M059J (cell line): ENCODE measurements at places on chromosomes 3 and 15.
A peak's percentile ranks its signal among the peaks of the same experiment; 100 is the strongest.

- peak; percentile 66 for DNase-seq
Measured at GRCh38 chr15:22735781-22736180, 50.7 kb upstream of the NIPA1 start.

DNA sequence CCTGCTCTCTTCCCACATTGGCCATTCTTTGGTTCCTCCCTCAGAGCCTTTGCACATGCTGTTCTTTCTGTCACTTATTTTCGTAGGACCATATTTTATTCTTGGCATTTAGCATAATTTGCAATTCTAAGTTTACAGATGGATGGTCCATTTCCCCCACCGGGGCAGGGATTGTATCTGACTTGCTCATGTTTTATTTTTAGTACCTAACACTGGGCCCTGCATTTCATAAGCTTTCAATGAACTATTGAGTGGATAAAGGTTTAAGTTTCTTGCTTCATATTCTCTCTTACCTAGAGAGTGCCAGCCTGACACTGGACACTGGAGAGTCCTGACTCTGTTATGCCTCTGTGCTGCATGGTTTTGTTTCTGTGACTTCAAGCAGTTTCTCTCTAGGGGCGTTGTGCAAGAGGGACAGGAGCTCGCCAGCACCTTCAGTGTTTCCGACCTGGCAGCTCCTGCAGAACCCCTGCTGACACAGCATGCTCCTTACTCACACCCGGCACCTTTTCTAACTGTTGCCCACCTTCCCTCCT, 87.4 kb downstream of the FLNB start:
- DNase-seq, result no peak

- no peak for DNase-seq
Measured at GRCh38 chr3:27105904-27106303, 263.3 kb downstream of the NEK10 start.

DNA sequence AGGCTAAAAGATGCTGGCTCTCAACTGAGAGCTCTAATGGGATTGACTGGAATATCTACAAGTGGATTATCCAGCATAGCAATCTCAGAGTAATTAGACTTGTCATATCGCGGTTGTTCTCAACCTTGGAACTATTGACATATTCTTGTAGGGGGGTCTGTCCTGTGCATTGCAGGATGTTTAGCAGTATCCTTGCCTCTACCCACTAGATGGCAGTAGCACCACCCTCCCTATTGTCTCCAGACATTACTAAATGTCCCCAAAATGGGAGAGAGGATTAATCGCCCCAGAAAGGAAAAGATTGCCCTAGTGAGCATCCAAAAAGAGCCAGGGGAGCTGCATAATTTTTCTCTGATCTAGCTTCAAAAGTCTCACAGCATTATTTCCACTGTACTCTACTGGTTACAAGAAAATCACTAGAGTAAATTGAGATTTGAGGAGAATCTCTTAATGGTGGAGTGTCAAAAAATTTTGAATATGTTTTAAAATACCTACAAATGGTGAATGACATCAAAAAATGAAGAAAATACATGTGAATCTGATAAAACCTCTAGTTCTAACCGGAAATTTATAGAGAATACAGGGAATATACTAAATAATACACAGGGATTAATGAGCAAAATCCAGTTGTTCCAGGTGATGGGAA, 388.2 kb upstream of the AGTR1 start:
- peak; percentile 52 for DNase-seq

DNA sequence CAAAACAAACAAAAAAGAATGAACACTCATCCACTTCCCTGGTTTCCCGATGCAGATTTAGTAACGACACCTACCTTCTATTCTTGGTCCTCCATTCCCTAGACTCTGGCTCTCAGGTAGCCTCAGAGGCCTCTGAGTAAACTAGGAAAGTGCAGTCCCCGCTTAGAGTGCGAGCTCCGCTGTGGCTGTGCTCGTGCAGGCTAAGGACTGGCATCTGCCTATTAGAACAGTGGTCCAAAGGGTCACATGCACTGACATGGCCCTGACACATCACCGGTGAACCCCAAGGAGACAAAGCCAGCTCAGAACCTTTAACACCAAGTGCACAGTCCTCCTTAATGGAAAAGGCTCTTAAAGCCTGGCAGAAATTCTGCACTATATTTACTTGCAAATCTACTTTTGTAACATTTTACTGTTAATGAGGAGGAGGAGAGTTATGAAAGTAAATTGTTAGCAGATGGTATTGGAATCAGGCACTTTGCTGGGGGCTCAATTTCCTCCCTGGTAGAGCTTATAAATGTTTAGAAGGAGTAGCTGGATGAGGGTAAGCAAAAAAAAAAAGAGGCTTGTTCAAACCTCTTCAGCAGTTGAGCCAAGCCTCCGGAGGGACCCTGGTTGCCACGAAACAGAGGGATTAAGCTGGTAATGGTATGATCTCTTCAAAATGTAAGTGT, 31.1 kb downstream of the VGLL4 start:
- DNase-seq, result no peak

GRCh38 chr3:4983739-4984510, 4.7 kb downstream of the BHLHE40 start:
- DNase-seq, result peak; percentile 91

DNA sequence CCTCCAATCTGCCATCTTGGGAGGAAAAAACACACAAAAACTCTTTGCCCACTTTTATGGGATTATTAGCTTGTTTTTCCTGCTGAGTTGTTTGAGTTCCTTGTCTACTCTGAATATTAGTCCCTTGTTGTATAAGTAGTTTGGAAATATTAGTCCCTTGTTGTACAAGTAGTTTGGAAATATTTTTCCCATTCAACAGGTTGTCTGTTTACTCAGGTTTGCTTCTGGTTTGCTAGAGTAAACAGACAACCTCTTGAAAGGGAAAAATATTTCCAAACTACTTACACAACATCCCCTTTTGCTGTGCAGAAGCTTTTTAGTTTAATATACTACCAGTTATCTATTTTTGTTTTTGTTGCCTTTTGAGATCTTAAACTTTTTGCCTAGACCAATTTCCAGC, 193.3 kb upstream of the MANF start:
- no peak for DNase-seq

DNA sequence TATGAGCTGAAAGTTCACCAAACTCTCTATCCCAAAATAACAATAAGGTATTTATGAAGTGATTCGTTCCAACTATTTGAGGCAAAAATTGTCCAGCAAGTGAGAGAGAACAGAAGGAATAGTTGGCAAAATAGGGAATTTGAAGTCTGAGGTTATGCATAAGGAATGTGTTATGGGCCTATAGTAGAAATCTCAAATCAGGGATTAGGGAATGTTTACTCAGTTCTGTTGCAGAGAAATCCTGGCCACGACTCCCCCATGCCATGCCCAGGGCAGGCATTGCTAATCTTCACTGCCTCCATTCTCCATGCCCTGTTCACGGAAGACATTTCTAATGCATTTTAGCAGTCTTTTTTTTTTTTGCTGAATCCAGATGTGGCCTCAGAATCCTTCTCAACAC, 58.6 kb downstream of the FLNB start:
- peak; percentile 54 for DNase-seq

DNA sequence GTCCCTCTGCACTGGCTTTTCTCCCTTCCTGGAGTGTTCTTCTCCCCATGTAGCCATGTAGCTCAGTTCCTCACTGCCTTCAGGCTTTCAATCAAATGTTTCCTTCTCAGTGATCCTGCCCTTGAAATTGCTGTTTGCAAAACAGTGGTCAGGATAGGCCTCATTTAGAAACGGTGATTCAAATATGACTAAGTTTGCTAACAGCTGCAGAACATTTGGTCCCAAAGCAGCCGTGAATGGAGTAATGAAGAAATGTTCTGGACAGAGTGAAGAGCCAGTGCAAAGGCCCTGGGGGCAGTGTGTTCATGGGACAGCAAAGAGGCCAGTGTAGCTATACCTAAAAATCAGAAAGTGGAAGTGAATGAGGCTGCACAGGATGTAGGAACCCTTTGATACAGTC, 223.4 kb downstream of the FEZF2 start:
- peak; percentile 56 for DNase-seq

GRCh38 chr15:81642451-81642990, 268.5 kb upstream of the TMC3 start:
- DNase-seq, result no peak

DNA sequence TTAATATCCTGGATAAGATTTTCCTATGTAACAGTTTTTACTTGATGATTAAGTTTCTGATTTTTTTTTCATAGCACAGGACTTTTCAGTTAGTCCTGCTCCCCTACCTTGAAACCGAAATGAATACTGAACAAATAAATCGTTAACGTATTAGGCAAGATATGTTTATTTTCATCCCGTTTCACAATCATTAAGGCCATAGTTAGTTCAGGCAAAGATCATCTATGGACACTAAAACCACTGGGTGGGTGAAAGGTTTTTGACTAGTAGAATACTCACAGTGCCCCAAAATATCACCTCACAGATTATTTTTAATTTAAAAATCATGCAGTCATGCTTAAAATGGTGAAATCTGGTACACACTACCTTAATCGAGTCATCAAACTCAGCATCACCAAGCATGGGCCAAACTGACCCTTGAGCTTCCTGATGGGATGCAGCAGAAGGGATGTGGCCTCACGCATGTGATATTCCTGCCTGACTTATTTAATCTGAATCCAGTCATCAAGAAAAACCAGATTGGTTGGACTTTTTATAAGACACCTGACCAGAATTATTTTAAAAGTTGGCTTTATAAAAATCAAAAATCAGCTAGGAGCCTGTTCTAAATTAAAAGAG, 365.0 kb downstream of the LPP start:
- no peak for DNase-seq

- peak; percentile 60 for DNase-seq
Measured at GRCh38 chr3:176953106-176954060, 243.9 kb downstream of the TBL1XR1 start.

DNA sequence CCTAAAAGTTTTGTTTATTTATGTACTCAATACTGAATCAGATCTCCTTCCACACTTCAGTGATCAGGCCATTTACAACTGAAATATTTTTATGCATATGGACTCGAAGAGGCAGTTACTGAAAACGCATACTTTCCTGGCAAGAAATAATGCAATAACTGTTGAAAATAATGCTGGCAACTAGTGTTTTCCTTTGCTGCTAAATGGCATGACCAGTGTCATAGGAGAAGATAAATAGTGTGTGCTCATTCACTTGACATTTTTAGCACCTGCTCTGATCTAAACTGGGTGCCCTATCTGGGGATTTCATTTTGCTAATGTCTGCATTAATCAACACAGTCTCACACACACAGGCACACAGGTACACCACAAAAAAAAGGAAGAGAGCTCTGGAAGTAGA, 695.2 kb downstream of the TUSC7 start:
- DNase-seq, result no peak

DNA sequence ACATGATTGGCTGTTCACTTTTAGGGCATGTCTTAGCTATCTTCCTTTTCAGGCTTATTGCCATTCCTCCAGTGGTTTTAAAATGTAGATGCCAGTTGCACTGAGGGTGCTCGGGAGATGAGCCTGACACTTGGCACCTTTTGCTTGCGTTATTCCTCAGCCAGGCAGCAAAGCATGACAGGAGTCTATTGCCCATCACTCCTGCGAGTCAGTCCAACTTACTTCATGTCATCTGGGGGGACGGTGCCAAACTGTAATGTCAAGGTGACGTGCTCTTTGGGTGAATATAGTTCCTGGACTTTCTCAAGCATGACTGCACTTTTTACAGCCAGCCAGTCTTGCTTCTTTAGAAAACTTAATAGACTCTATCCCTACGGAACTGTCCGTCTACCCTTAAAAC, 406.0 kb upstream of the C2CD4B start:
- DNase-seq, result no peak

DNA sequence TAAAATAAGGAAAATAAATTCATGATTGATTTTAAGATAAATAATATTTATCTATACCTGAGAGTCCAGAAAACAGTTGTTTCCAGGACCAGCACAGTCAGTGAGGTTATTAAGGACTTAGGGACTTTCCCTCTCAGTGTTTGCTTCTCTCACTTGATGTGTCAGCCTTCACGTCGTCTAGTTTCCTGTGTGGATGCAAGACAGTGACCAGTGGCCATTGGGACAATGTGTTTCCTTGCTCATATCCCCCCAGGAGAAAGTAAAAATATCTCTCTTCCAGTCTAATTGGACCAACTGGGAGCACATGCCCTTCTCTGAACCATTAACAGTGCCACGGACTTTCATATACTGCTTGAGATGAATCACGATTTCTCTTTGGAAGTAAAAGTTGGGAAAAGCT, 157.8 kb upstream of the CTNNB1 start:
- DNase-seq, result no peak

GRCh38 chr3:54891540-54891897, 36.3 kb downstream of the LRTM1 start:
- peak; percentile 98 for DNase-seq

- no peak for DNase-seq
Measured at GRCh38 chr3:140238646-140239314, 303.8 kb downstream of the CLSTN2 start.

GRCh38 chr15:69926006-69926405, 171.7 kb downstream of the TLE3 start:
- DNase-seq, result peak; percentile 71

DNA sequence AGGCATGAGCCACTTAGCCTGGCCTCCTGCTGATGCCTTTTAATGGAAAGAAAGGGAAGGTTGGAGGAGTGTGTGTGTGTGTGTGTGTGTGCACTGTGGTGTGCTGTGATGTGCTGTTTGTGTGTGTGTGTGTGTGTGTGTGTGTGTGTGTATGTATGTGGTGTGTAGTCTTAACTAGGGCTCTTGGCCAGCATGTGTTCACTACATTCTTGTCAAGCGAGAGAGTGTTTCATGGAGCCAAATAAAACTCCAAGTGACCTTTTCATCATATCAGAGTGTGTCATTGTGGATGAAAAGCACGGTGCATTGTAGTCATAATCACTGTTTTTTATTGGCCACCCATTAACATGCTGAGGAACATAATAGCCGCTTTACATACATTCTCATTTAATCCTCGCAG, 30.8 kb upstream of the BHLHE40 start:
- DNase-seq, result peak; percentile 37

DNA sequence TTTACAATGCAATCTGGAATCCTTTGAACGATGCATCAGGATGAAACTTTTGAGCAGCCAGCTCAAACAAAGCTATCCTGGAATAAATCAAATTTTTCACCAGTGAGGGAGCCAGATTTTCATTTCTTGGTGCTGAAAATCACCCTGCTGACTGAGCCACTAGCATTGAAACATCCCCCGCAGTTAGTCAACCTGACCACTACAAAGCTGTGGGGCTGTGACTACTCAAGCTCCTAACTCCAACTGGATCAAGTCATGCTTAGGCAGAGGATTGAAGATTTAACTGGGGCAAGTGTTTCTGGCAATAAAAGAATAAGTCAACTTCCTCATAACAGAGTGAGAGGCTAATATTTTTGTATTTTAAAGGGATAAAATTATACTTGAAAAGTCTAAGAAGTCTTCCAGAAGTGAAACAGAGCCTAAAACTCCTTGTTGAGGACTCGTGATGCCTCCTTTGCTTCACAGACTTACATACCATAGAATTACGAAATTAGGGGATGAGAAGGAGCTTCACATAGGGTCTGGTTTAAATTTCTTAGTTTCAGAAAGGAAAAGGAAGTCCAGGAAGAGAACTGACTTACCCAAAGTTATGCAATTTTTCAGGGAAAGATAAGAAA, 177.8 kb downstream of the SERPINI1 start:
- DNase-seq, result peak; percentile 7

- DNase-seq, result peak; percentile 24
Measured at GRCh38 chr3:129312021-129312639, 33.5 kb downstream of the HMCES start.

GRCh38 chr3:126664591-126665214, 9.8 kb upstream of the TXNRD3 start:
- peak; percentile 58 for DNase-seq
